ENCODE measurements at places on chromosomes 3 and 15. TPM values are rescaled to one million over a fixed set of nuclear protein-coding genes. Genes with fewer than 3 reads are reported as not detected.

GRCh38 chr3:23685541-23686258 is 120.1 kb upstream of the UBE2E1 start:
- no peaks in the 10 kb centered on the region for H3K4me1 ChIP-seq
- no peak overlapping the region for H3K27ac ChIP-seq
- no peaks in the 10 kb centered on the region for H3K27me3 ChIP-seq
- H3K36me3 ChIP-seq: no peaks in the 10 kb centered on the region

STXBP5L gene
- not detected for total RNA-seq

KNL1 gene
- 19.2 TPM for total RNA-seq

ASB14 gene
- total RNA-seq: not detected

DNA sequence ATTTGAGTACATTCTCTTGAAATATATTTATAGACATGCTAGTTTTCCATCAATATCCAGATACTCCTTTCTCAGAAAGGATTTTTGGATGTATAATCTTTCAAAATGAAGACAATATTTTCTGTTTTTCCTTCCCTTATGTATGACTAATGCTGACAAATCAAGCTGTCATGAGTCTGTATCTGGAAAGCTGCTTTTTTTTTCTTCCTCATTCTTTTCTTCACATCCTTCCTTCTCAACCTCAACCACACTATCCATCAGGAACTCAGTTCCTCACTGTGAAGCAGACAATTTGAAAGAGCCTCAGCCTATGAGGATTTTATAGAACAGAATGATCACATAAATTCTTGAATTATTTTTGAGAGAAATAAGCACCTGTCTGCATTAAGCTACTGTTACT is 335.9 kb upstream of the EPHA6 start:
- H3K4me3 ChIP-seq: no peak overlapping the region
- H3K27ac ChIP-seq: no peak overlapping the region
- H3K27me3 ChIP-seq: no peaks in the 10 kb centered on the region
